ENCODE measurements at places on chromosomes 16 and 17. TPM values are rescaled to one million over a fixed set of nuclear protein-coding genes. Genes with fewer than 3 reads are reported as not detected.

DNA sequence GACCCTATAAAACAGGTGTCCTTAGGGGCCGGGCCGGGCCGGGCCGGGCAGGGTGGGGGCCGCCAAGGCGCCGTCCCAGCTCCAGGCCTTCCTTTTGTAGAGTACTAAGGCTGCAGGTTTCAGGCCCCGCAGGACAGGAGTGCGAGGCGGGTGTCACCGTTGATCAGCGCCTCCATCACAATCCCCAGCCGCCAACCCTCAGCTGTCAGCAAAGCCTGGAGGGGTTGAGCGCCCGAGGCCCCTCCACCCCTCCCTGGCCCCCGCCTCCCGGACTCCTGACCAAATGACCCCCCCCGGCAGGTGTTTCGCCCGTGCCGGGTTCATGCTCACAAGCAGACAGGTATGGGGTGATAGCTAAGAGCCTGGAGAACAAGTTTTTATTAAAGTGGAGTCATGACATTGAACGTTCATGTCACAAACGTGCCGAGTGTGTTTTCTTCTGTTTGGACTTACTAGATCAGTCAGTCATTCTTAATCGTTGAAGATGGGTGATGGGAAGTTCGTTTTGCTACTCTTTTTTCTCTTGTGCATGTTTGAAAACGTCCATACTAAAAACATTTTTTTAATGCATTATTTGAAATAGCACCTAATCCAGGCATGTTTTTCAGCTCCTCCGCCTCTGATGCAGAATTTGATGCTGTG, 534 bp downstream of the ARL2BP start:
- no peak for DNase-seq

Gene ACAP1
- total RNA-seq, result 7.6 TPM

DNA sequence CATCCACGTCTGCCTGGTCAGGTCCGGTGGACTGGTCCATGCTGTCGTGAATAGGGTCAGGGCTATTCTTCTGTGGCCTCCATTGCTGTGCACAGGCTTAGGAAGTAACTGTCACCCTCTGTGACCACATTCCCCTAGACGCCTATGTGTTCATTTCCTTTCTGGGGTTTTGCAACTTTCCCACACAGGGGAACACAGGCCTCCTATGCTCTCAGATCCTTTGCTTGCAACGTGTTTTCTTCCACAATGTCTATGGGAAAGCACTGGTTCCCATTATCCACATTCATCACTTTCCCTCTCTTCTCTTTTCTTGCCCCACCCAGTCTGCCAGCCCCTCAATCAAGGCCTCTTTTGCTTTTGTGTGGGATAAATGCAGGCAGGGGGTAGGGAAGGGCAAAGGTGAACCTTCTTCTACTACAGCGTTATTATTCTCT, 43.2 kb upstream of the DNAJA2 start:
- no peak for DNase-seq

DNA sequence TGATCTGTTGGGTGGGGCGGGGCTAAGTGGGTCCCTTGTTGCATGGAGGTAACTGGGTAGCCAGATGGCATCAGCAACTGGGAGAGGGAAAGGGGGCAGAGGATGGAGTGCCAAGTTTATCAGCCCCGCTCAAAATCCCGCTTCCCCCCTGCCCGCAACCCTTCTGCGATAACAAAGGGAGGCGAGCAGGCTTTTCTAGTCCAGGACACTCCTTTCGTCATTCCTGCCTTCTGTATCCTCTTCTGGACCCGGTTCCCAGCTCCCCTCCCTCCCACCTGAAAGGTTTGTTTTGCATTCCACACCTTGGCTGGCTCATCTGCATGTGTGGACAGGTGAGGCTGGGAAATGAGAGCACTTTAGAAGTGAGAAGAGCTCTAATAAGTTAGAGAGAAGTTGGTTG, 53.3 kb downstream of the HLF start:
- no peak for DNase-seq

DNA sequence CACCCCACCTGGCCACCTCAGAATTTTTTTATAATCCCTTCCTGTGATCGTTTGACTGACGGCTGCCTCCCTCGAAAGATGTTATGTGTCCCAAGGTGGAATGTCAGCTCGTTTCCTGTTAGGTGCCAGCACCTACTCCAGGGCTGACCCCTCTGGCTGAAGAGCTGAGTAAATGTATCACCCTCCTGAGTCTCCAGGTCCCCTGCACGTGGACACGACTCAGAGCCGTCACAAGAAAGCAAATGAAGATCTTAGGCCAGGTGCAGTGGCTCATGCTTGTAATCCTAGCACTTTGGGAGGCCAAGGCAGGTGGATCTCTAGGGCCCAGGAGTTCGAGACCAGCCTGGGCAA, 273.2 kb downstream of the C16orf95 start:
- no peak for DNase-seq

Gene ARL5C
- total RNA-seq, result not detected

DNA sequence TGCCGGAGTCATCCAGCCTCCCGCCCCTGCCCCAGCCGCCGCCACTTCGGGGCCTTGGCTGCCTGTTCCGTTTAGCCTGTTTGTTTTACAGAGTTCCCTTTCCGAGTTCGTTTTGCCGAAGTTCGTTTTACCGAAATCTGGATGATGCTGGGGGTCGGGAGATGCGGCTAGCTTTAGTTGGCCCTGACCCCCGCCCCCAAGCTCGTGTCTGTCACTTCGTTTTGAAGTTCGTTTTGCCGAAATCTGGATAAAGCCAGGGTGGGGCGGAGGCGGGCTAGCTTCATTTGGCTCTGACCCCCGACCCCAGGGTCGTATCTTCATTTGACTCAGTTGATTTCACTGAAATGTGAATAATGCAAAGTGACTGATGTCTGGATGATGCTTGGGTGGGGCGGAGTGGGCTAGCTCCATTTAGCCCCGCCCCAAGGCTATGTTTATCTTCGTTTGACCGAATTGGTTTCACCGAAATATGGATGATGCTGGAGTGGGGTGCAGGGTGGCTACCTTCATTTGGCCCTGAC, 591 bp downstream of the PSMD7 start:
- DNase-seq, result no peak

DNA sequence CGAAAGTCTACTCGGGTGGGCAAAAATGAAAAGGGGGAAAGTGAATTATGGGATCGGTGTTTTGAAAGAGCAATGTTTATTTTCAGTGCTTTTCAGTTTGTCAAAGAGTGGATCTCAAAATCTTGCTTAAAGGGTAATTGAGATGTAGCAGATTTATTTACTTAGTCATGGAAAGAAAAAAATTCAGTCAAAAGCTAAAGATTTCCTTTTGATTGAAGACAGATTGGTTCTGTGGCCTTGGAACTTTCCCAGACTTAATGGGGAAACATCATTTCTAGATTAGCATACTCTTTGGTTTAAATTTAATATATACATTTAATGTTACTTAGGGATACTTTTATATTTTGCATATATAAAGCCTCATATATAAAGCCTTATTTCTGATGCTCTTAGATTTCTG, 20.6 kb downstream of the PRKAR1A start:
- DNase-seq, result no peak

DNA sequence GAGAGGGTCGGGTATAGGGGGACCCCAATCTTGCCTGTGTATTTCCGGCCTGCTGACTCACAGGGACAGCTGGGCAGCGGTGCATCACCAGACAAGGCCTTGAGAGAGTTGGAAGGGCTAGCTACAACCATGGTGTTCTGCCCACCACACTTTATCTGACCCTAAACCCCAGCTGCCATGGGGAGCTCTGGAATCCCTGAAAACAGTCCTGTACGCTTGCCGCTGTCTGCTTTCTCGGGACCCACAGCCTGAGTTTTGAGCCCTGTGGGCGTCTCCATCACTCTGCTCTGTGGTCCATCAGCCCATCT, 100.4 kb upstream of the GSE1 start:
- no peak for DNase-seq

Gene OSGIN1
- total RNA-seq, result 1.3 TPM

DNA sequence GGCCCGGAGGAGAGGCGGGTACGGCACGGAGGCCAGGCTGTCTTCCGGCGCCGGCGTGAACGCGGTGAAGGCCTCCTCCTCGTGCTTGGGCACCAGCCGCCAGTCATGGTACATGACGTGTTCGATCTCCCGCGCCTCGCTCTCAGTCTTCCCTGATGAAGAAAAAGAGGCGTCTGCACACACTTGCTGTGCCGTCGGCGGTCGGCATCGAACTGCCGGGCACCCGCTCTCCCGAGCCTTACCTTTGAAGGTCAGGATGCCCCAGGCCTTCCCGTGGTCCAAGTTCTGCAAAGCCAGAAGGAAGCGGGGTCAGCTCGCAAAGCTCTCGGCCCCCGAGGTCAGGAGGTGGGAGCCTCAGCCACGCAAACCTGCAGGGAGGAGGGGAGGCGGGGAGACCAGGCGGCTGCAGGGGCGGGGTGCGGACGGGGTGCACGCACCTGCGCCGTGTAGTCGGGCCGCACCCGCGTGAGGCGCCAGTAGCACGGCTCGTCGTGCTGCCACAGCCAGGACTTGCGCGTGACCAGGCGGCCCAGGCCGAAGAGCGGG, at the start of gene EME2:
Gene EME2, plus strand, starts transcription at position 449 of the 546 bp plus-strand sequence. CDS start 418 bp downstream, outside the sequence.
- no peak for DNase-seq

GRCh38 chr17:10775058-10775457, 28.8 kb downstream of the TMEM238L start:
- no peak for DNase-seq

Gene MMP2
- total RNA-seq, result 52.9 TPM

Gene CLEC10A
- total RNA-seq, result not detected

- no peak for DNase-seq
Observed at GRCh38 chr17:75078284-75079022, 9.3 kb upstream of the SLC16A5 start.

Gene SALL1
- total RNA-seq, result not detected

DNA sequence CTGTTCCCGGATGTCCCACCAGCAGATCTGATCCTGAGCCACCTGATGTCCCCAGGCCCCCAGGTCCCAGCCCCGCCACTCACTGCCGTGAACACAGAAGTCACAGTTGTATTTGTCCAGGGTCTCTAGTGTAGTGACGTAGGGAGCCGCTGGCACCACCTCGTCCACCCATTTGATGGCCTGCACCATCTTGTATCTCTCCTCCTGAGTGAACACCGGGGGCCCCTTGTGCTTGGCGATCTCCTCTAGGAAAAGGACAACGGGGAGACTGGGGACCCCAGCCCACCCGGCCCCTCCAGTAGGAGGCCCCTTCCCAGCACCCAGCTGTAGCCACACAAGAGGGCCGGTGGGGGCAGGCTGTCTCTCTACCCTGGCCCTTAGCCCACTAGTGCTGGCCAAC, 2.4 kb downstream of the PCYT2 start:
- no peak for DNase-seq

GRCh38 chr17:1413281-1413791, 13.3 kb upstream of the YWHAE start:
- DNase-seq, result no peak

DNA sequence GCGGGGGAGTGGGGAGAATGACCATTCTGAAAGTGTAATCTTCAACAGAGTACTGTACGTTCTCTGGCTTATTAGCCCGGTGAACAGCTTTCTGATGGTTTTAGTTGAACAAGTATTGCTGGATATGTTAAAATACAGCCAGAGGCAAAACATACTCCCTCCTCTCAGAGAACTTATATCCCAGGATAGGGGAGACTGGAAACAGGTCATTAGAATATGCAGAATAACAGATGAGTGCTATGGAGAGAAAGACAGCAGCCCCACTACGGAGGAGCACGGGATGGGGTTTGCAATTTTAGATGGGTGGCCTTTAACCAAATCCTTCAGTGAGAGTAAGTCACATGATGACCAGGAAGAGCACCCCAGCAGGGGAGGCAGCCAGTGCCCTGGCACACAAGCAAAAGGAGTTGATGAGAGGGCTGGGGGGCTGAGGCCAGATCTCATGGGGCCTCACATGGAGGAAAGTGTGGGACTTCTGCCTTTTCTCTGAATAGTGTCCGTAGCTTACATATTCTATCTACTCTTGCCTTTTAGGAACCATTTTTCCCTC, 43.1 kb upstream of the SEC14L1 start:
- no peak for DNase-seq

GRCh38 chr16:728131-728889, 1.4 kb downstream of the HAGHL start:
- peak; percentile 69 for DNase-seq

GRCh38 chr17:4604111-4604644, 19.8 kb downstream of the SMTNL2 start:
- peak; percentile 34 for DNase-seq

- DNase-seq, result no peak
Observed at GRCh38 chr16:58850019-58850677, 116.0 kb upstream of the GOT2 start.

GRCh38 chr17:79695293-79695790, 35.4 kb upstream of the ENPP7 start:
- no peak for DNase-seq

GRCh38 chr16:49556249-49556605, 182.6 kb downstream of the C16orf78 start:
- no peak for DNase-seq

GRCh38 chr17:66414561-66415175, 112.3 kb downstream of the PRKCA start:
- DNase-seq, result no peak

Gene CES1
- total RNA-seq, result 0.10 TPM

Gene RPGRIP1L
- 9.8 TPM for total RNA-seq

GRCh38 chr17:5772720-5773119, 188.4 kb upstream of the NLRP1 start:
- DNase-seq, result no peak

GRCh38 chr16:69315486-69316311, 4.5 kb downstream of the VPS4A start:
- no peak for DNase-seq

DNA sequence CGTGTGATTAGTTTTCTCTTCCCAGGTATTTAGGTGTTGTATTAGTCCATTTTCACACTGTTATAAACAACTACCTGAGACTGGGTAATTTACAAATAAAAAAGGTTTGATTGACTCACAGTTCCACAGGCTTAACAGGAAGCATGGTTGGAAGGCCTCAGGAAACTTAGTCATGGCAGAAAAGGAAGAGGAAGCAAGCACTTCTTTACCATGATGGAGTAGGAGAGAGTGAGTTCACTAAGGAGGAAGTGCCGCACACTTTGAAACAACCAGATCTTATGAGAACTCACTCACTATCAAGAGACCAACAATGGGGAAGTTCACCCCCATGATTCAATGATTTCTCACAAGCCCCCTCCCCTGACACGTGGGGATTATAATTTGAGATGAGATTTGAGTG, 1343.7 kb upstream of the GOT2 start:
- no peak for DNase-seq

- peak; percentile 57 for DNase-seq
Observed at GRCh38 chr16:64629622-64630021, 492.2 kb downstream of the CDH11 start.

GRCh38 chr17:792277-792676, 10.1 kb downstream of the MRM3 start:
- no peak for DNase-seq

GRCh38 chr17:72338847-72339790, 218.3 kb downstream of the SOX9 start:
- peak; percentile 82 for DNase-seq

Gene METTL2A
- 27.9 TPM for total RNA-seq

DNA sequence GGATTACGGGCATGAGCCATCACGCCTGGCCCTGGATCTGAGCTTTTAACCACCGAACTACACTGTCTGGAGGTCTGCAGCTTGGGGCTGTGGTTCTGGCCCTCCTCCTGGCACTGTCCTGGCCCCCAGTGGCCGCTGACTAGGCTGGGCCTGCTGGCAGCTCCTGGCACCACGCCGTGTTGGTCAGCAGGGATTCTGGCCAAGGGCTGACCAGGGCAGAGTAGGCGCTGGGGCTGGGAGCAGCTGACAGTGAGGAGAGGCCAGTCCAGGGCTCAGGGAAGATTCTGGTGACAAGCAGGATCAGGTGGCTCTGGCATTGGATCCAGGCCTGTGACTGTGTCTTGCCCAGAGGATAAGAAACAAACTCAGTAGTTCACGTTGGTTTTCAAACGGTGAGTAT, 14.6 kb downstream of the EEF2K start:
- no peak for DNase-seq

Gene PPY
- not detected for total RNA-seq

Data from foreskin keratinocyte (primary cell).